NCI-H1092 (cell line): ENCODE measurements at places on chromosomes 4 and X.

DNA sequence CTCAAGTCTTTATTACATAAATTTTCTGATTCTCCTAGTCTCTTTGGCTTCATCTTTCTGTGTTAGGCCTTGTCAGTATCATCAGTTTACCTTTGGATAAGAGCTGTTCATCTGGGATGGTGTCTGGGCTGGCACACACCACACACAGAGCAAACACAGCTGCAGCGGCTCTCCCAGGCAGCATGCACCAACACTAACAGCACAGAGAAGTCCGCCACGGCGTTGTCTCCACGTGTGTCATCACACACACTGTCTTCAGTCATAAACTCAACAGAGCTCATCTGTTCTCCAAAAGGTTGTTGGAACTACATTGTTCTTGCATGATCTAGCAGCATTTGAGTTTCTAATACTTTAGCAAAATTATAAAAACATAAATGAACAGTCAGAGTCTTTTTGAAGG, 851.9 kb upstream of the FRG1 start:
- DNase-seq = peak; percentile 76

DNA sequence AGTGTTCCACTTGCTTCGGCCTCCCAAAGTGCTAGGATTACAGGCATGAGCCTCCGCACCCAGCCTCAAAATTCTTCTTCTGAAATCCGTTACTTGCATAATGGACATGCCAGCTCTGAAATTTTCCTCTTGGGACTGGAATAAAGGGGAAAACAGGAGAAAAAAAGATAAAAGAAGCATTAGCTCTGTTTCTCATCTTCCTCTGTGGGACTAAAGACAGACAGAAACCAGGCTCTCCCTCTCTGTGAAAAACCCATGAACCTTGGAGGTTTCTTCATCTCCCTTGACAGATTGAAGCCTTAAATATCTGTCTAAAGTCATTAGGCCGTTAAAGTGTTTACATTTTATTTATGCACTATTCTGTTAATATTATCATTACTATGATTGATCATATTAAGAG, 19.4 kb upstream of the PRSS12 start:
- DNase-seq = no peak

- no peak for DNase-seq
Measured at GRCh38 chrX:65589304-65589703, 54.7 kb upstream of the LAS1L start.

GRCh38 chr4:9901257-9901656, 119.8 kb downstream of the DRD5 start:
- DNase-seq = no peak

DNA sequence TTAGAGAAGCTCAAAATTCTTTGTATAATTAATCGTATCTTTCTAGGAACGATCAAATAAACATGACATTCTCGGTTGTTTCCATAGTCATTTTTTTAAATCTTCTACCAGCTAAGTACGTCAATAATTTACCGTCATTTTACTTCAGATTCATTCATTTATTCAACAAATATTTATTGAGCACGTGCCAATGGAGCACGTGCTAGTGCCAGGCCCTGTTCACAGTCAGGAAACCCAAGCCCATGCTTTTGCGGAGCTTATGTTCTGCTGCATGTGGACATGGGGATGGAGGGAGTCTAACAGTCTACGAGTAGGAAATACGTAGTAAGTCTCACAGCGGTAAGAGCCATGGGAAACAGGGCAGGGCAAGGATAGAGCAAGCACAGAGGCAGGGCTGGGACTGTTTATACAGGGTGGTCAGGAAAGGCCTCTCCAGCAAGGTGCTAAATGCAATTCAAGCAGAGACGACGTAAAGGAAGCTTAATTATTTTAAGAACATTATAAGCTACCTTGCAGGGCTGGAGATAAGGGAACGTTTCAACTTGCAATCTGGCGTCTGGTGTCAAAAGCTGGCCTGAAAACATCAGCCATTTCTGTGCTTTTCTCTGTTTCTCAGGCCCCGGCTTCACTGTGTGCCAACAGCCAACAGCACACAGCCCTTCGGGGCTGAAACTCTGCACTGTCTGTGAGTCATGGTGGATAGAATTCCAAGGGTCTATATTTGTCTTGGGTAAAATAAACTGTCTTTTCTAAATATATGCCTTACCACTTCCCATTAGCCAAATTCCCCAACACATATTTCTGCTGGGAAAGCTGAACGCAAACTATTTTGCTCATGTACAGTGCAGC, 517.1 kb upstream of the ZFP42 start:
- no peak for DNase-seq
